ENCODE measurements at places on chromosomes 12 and 14.

DNA sequence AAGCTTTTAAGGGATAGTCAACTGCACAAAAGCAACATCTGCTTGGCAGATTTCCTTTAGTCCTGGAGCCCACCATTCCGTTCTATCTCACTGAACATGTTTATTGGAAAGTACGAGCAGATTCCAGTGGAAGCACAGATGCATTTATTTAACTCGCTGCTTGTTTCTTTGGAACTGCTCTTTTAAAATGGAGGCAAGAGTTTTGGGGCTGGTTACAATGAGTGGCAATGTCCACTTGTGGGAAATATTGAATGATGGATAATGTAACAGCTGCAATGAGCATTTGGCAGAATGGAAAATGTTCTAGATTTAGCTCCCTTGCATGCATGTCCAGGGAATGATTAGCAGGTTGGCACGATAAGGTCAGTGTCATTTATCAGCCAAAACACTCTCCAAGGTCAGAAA lies 163.0 kb downstream of the ATP23 start:
- DNase-seq, result no peak

- peak; percentile 71 for DNase-seq
These were observed 19.8 kb upstream of the PALS1 start for GRCh38 chr14:67221248-67221981.

DNA sequence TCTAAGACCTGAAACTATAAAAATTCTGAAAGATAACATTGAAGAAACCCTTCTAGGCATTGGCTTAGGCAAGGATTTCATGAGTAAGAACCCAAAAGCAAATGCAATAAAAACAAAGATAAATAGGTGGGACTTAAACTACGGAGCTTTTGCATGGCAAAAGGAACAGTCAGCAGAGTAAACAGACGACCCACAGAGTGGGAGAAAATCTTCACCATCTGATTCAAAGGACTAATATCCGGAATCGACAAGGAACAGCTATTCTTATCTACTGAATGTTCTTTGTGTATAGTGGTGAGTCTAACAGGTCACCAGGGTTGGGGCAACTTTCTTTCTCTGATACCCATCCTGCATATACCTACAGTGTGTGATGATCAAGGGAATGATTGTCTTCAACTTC lies 198.6 kb downstream of the CCDC91 start:
- no peak for DNase-seq

DNA sequence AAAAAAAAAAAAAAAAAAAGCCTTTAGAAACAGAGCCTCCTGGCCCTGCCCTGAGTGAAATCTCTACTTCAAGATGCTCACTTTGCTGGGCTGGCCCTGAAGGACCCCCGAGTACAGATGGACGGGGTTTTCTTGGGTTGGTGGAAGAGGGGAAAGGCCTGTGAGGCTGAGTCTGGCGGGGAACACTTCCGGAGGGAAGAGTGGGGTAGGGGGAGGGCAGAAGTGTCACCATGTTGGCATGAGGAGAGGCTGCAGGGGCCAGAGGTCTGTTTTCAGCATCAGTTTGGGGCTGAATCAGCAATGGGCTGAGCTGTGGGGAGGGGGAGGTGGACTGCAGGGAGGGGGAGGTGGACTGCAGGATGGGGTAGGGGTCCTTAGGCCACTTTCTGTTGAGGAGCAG lies 15.3 kb downstream of the RFLNA start:
- DNase-seq, result no peak

- DNase-seq, result peak; percentile 36
These were observed 745 bp downstream of the CAND1 start for GRCh38 chr12:67269633-67270573.

DNA sequence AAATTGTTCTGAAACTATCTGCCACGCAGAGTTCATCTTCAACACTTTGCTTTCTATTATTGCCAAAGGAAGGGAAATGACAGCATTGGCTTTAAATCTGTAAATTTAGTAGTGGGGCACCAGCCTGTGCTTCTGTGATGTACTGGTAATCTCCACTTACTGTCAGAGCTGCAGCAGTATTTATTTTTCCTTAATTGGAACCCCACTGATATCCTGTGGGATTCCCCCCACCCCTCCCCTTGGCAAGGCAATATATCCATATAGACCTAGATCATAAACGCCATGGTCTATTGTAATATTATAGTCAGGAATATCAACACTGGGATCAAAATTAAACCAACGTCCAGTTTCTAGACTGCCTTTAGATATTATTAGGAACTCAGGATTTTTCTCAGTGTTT lies 96.7 kb downstream of the RMST start:
- DNase-seq, result no peak

GRCh38 chr12:21813125-21813524 lies 38.6 kb upstream of the KCNJ8 start:
- no peak for DNase-seq

DNA sequence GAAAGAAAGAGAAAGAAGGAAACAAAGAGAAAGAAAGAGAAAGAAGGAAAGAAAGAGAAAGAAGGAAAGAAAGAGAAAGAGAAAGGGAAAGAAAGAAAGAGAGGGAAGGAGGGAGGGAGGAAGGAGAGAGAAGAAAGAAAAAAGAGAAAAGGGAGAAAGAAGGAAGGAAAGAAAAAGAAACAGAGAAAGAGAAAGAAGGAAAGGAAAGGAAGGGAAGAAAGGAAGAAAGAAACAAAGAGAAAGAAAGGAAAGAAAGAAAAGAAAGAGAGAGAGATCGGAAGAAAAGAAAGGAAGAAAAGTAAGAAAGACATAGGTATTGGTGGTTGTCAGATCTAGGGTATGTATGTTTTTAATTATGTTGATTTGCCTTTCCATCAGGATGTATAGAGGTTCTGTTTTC lies 342.3 kb downstream of the FOXG1 start:
- DNase-seq, result no peak

- DNase-seq, result no peak
These were observed 652 bp upstream of the SELPLG start for GRCh38 chr12:108634341-108634751.

- DNase-seq, result peak; percentile 83
These were observed 184.7 kb downstream of the SRGAP1 start for GRCh38 chr12:64029013-64029857.

GRCh38 chr12:115672506-115673080 lies 604.9 kb downstream of the MED13L start:
- no peak for DNase-seq

DNA sequence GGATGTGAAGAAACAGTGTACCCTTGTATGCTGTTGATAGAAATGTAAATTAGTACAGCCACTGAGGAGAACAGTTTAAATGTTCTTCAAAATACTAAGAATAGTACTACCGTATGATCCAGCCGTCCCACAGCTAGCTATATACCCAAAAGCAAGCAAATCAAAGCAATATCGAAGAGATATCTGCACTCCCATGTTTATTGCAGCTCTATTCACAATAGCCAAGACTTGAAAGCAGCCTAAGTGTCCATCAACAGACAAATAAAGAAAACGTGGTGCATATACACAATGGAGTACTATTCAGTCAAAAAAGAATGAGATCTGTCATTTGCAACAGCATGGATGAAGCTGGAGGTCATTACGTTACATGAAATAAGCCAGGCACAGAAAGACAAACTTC lies 88.5 kb upstream of the SLC38A4 start:
- no peak for DNase-seq

GRCh38 chr12:113098441-113099028 lies 37.0 kb downstream of the RASAL1 start:
- peak; percentile 88 for DNase-seq

- DNase-seq, result peak; percentile 64
These were observed 74.6 kb downstream of the PPP2R5C start for GRCh38 chr14:101836135-101836534.

DNA sequence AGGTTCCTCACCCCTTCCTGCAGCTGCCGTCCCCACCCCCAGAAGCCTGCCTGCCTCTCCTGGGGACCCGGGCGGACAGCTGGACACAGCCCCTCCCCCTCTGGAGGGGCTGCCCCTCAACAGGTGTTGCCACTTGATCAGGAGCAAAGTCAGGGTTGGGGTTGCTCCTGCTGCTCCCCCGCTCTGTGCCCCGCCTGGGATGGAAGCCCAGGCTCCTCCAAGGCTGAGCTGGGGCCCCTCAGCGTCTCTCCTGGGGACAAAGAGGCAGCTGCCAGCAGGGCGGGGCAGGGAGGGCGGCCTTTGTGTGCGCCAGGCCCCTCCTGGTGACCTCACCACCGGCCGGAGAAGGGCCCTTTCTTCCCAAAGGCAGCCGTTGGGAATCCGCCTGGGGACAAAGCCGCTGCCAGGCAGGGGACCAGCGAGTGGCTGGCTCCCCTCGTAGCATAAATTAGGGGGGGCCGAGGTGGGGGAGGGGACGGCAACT lies 13.7 kb downstream of the TRMT61A start:
- peak; percentile 53 for DNase-seq

DNA sequence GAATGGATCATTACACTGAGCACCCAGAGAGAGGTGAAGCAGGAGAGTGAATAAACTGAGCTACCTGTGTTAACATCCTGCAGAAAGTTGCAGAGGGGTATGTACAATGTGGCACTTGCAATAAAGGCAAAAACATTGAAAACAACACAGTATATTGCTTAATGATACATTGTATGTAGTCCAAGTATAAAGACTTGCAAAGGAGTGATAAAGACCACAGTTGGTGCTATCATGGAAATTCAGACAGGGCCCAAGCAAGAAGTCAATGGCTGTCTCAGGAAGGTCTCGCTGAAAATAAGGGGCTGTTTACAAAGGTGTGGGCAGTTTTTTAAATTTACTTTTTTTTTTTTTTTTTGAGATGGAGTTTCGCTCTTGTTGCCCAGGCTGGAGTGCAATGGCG lies 10.0 kb downstream of the TMEM120B start:
- DNase-seq, result no peak

GRCh38 chr14:25247609-25248008 lies 197.7 kb upstream of the STXBP6 start:
- DNase-seq, result no peak

GRCh38 chr12:19799216-19799615 lies 359.9 kb downstream of the AEBP2 start:
- no peak for DNase-seq

- no peak for DNase-seq
These were observed 51.6 kb downstream of the PRKCH start for GRCh38 chr14:61372842-61373555.

DNA sequence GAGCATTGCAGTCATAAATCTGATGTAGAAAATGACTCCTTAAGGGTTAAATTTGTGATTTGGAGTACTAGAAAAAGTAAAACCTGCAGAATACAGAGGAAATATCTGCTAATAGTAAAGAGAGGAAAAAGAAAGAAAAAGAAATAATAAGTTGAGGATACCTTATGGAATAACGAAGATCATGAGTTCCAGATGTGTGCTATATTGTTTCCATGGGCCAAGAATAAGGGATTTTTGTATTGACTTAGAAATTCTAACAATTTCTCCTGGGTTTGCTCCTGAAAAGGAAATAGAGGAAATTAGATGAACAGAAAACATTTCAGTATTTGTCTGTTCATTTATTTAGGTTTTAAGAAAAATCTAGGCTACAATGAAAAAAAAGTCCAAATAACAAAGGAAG lies 115.3 kb downstream of the ALG10B start:
- no peak for DNase-seq

GRCh38 chr12:58408516-58408915 lies 467.1 kb downstream of the ATP23 start:
- no peak for DNase-seq

DNA sequence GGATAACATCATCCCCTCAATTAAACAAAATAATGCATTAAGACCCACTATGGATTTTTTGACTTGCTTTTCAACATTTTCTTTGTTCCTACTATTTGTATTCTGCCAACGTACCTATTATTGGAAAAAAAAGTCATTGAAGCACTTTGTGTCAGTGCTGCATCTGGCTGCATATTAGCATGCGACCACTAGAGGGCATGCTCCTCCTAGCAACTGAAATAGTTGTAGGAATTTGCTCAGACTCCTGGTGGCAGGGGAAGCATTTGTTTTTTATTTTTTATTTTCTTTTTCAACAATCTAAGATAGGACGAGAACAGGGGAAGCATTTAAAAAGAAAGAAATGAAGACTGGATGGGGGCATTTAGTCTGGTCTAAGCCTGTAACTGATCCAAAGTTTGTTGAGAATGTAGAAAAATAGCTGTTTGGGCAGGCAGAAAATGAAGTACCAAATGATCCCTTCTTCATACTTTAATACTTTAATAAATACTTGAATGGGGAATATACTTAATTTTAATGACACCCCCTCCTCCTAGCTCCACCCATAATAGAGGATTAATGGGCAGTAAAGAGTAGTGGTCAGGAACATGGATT lies 14.5 kb upstream of the CLEC4A start:
- DNase-seq, result peak; percentile 83

- no peak for DNase-seq
These were observed 475.3 kb downstream of the EGLN3 start for GRCh38 chr14:33475623-33476022.

GRCh38 chr12:22609501-22609900 lies 15.5 kb upstream of the ETNK1 start:
- DNase-seq, result no peak
